ENCODE measurements at places on chromosomes 6 and 20. TPM values are rescaled to one million over a fixed set of nuclear protein-coding genes. Genes with fewer than 3 reads are reported as not detected.
A peak's percentile ranks its signal among the peaks of the same experiment; 100 is the strongest.

The NNAT gene
- not detected for total RNA-seq

The C20orf202 gene
- total RNA-seq = not detected

DNA sequence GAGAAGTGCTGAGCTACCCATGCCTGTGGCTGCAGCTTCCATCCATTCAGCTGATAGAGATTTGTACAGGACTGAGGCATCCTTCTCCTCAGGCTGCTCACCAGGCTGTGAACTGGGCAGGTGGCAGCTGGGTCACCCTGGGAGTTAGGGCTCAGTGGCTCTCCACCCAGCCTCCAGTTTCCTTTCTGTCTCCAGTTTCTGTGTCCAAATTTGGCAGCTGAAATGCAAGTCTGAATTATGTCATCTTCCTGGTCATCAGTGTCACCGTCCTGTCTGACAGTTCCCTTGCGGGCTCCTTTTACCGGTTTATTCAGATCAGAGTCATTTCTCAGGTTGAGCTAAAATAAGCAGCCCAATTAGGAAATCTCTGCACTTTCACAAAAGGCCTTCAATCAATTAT, 93.3 kb downstream of the EDN1 start:
- DNase-seq = no peak

DNA sequence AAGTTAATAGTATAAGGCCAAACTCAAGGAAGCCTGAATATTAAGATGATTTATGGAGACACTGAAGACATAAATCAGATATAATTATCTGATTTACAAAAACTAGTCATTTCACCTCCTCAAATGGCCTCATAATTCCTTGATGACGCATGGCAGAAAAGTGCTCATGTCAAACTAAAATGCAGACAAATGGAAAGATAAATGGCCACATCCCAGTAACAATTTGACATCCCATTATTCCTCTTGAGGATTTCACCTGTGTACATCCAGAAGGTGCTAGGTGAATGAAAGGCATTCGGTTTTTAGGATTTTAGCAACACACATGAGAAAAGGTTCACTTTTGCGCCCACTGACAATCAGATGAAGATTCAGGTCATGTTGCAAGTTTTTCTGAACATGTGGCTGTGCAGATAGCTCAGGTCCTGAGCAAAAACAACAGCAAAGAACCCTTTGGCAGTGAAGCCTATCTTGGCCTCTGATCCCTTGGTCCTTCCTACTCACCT, 24.2 kb downstream of the SGK1 start:
- DNase-seq = no peak

GRCh38 chr6:133100865-133101264, 140.3 kb upstream of the EYA4 start:
- no peak for DNase-seq

The ERMARD gene
- total RNA-seq = 23.9 TPM

The ACSS1 gene
- total RNA-seq = not detected

GRCh38 chr6:36636687-36637418, 41.7 kb upstream of the CDKN1A start:
- no peak for DNase-seq

GRCh38 chr6:89438248-89438647, 5.3 kb downstream of the ANKRD6 start:
- no peak for DNase-seq

DNA sequence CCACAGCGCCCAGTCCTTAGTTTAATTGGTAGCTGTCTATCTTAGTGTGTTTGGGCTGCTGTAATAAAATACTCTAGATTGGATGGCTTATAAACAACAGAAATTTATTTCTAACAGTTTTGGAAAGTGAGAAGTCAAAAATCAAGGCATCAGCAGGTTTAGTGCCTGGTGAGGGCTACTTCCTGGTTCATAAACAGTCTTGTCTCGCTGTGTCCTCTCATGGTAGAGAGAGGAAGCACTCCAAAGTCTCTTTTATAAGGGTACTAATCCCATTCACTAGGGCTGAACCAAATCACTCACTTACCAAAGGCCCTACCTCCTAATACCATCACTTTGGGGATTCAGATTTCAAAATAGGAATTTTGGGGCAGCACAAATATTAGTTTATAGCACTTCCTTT, 336.9 kb upstream of the RSPO3 start:
- DNase-seq = peak; percentile 22

The EDN3 gene
- total RNA-seq = 0.28 TPM

DNA sequence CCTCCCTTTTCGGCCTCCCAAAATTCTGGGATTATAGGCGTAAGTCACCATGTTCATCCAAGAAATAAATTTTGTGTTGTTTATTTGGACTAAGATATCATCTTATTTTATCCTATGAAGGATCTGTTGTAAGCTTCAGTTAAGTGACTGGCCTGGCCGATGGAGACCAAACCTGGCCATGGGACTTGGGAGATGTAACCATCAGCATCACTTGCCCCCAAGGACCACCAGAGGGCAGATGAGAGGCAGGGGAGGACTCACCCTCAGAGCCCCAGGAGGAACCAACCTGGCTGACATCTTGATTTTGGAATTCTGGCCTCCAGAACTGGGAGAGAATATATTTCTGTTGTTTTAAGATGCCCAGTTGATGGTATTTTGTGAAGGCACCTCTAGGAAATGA, 266.7 kb downstream of the CDH26 start:
- peak; percentile 61 for DNase-seq

The SCUBE3 gene
- total RNA-seq = 11.4 TPM

The TRIM26 gene
- total RNA-seq = 8.3 TPM

- no peak for DNase-seq
Observed at GRCh38 chr20:31415653-31416052, 9.6 kb upstream of the DEFB121 start.

The GPR6 gene
- total RNA-seq = not detected

DNA sequence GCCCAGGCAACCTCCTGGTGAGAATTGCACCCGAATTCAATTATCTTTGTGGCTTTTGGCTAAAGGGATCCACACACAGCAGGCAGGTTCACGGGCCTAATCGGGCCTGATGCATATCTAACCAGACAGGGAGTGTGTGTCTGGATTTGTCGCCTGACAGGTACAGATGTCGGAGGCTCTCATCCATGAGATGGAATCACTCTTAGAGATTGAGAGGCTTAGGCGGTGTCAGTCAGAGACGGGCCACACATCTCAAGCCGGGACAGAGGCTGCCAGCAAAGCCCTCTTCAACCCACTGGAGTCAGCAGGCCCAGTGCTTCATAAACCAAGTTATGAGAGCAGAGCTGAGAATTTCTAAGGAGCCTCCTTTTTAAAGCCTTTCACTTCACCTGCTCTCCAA, 247.0 kb downstream of the LRFN2 start:
- DNase-seq = no peak

The CGAS gene
- total RNA-seq = 0.90 TPM
